Astrocyte (in vitro differentiated cells and primary cell): ENCODE measurements at places on chromosomes 1 and 21. TPM values are rescaled to one million over a fixed set of nuclear protein-coding genes. Genes with fewer than 3 reads are reported as not detected.

GRCh38 chr1:18166929-18167328 lies 59.3 kb downstream of the IGSF21 start:
- no peak for DNase-seq

- DNase-seq = peak; percentile 72
Measured at GRCh38 chr1:230153641-230154296, 86.7 kb downstream of the GALNT2 start.

DNA sequence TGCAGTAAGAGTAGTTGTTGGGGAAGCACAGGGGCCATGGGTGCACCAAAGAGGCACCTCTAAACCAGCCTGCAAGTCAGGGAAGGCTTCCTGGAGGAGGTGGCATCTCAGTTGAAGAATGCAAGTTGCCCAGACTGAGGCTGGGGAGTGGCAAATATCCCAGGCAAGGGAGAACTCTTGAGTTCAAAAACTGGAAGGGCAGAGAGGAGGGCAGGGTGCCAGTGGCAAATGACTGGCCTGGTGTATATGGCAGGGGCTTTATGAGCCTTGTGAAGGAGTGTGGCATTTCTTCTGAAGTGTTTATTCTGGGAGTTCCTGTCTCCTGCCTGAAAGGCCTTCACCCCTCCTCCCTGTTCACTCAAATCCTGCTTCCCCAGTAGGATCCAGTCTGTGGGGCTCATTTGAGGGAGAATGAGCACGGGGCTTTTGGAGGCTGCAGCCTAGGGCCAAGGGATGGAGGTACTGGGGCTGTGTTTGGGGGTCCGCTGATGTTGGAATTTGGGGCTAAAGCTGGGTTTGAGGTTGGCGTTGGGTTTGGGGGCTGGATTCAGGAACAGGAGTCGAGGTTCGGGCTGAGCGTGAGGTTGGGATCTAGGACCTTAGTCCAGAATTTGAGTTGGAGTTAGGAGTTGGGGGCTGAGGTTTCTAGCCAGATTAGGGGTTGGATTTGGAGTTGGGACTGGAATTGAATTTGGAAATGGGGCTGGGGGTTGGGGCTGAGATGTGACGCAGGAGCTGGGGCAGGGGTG lies at the start of gene TMEM125:
TSS of gene TMEM125 (plus strand) at position 357 of the 749 bp plus-strand sequence. CDS start 2,740 bp downstream, outside the sequence.
- DNase-seq = no peak

DNA sequence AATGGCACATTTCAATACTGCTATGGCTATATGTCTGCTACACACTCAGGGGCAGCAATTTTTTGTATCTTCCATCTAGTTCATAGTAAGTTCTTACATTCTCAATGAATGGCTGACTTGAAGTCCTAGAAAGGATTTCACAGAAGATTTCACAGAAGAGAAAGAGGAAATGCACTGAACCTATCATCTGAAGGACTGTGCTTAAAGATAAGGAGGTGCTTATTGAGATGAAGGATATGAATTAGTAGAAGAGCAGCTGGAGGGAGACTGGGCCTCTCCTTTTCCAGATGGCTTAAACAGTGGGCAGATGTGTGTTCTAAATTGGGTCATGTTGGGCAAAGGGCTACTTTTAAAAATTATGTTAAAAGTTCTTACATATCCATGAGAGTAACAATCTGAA lies 14.6 kb downstream of the ADAR start:
- DNase-seq = no peak

DNA sequence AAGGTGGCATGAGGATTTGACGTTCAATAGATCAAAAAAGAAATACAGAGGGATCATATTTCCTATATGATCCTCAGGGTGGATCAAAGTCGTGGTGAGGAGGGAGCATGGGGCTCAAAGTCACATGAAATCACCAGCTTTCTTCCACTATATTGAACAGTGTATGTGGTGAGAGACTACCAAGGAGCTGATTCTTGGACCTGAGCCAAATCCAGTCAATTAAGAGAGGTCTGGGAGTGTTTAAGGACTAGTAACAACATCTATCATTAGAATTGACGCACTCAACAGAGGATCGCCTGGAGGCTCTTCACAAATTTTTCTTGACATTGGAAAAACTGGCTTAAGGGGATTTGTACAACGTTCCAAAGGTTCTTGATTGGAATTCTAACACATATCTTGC lies 267.7 kb upstream of the PROX1 start:
- no peak for DNase-seq

- no peak for DNase-seq
Measured at GRCh38 chr1:4058706-4059105, 158.6 kb upstream of the C1orf174 start.

GRCh38 chr21:45341779-45342178 lies 54.1 kb upstream of the POFUT2 start:
- DNase-seq = peak; percentile 44

- DNase-seq = no peak
Measured at GRCh38 chr21:27803571-27803970, 836.7 kb upstream of the ADAMTS5 start.

- no peak for DNase-seq
Measured at GRCh38 chr1:117136749-117137148, 15.2 kb upstream of the TRIM45 start.

DNA sequence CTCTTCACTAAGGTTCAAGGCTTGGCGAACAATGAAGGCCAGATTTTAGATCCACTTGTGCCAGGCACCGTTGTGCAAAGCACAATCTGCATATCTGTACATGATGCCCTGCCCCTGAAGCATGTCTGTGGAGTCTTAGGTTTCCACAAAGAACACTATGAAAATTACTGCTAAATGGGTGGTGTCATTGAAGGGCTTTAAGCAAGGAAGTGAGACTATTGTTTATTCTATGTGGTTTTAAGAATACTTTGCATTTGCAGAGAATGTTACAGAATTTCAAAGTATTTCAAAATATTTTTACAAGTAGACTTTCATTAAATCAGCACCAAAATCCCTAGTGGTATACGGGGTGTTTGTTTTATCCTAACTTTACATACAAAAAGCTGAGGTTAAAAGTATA lies 8.8 kb downstream of the TSEN15 start:
- peak; percentile 41 for DNase-seq

GRCh38 chr1:87408665-87409248 lies 80.1 kb downstream of the LMO4 start:
- DNase-seq = no peak

DNA sequence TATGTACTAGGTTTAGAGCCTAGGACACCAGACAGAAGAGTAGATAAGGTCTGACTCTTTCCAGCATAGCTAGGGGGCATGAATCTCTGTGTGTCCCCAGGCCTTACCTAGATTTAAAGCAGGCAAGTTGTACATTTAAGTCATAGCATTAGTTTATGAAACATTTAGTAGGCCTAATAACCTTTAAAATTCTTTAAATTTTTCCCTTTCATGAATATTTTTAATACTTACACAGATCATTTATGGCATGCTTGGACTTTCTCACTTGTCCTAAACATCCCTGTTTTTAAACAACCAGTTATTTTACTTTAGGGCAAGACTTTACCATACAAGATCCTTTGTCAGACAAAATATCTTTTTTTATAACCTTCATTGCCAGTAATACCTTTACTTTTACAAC lies 258.4 kb upstream of the ZRANB2 start:
- DNase-seq = no peak

DNA sequence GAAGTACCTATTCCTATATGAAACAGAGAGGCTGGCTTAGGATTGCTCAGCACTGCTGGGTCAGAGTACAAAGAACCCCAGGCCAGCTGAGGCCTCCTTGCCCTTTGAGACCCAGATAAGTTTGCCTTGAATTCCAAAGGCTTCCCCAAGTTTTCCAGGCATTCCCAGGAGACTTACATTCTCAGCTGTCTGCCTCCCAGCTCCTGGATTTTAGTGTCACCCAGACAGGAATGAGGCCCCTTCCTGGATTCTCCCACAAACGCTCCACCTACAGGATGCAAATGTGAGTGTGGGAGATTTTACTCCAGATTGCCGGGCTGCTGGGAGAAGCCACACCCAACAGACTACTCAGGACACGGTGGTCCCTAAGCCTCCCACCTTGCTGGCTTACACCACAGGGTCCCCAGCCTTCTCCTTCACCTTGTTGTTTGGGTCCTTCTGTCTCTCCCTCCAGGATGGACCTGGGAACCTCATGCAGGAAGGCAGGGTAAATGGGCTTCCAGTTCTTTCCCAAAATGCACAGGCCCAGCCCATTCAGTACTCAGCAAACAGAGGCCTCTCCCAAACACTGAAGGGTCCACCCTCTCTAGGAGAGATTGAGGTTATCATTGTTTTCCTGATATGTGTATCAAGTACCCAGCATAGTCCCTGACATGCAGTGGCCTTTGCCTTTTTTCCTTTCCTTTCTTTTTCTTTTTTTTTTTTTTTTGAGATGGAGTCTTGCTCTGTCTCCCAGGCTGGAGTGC lies 10.6 kb downstream of the RHBG start:
- DNase-seq = peak; percentile 12

- peak; percentile 85 for DNase-seq
Measured at GRCh38 chr1:82449506-82450057, 648.8 kb downstream of the ADGRL2 start.

GRCh38 chr21:45533361-45533845 lies 8.8 kb downstream of the SLC19A1 start:
- DNase-seq = no peak

GRCh38 chr1:24325587-24326449 lies 6.7 kb downstream of the GRHL3 start:
- no peak for DNase-seq

GRCh38 chr1:200891774-200892157 lies 2.9 kb upstream of the INAVA start:
- no peak for DNase-seq

GRCh38 chr1:74363220-74363619 lies 128.0 kb downstream of the TNNI3K start:
- no peak for DNase-seq

DNA sequence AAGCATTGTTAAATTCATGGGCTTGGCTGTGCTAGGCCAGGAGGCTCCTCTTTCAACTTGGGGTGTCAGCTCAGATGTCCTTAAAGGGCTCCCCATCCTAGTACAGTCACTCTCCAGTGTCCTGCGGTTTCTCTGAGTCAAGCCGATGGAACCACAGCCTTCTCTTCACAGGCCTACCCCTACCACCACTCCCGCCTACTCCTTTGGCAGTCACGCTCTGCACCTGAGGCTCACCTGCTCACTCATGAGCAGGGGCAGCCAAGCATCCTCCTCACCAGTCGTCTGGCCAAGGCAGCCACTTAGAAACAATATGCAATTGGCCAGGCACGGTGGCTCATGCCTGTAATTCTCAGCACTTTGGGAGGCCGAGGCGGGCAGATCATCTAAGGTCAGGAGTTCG lies 3.6 kb downstream of the ACOT7 start:
- DNase-seq = no peak

- peak; percentile 42 for DNase-seq
Measured at GRCh38 chr1:174218983-174219382, 59.7 kb downstream of the RABGAP1L start.

GRCh38 chr1:214970016-214970415 lies 112.5 kb upstream of the KCNK2 start:
- DNase-seq = no peak

DNA sequence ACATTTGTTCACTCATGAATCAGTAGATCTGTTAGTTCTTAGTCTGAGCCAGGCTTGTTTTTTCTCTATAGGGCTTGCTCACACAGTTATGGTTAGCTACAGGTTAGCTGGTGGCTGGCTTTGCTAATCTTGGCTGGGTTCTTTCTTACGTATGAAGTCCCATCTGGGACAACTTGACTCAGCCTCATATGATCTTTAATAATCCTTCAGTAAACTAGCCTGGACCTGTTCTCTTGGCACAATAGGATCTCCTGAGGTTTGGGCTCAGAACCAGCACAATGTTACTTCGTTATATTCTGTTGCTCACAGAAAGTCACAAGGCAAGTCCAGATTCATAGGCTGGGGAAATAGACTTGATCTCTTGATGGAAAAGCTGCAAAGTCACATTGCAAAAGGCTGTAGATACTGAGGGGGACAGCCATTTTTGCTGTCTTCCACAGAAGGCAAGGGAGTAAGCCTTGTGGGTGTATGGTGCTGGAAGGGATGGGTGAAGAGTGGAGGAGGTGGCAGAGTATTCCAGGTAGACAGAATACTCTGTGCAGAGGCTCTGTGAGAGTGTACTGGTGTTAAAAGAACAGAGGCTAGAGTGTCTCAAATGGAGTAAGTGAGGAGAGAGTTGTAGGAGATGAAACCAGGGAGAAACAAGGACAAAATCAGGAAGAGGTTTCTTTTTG lies 24.4 kb downstream of the EFCAB7 start:
- peak; percentile 44 for DNase-seq

- peak; percentile 95 for DNase-seq
Measured at GRCh38 chr1:66676613-66677298, 75.5 kb upstream of the DYNLT5 start.

GRCh38 chr1:5484451-5485165 lies 507.6 kb downstream of the NPHP4 start:
- DNase-seq = no peak

DNA sequence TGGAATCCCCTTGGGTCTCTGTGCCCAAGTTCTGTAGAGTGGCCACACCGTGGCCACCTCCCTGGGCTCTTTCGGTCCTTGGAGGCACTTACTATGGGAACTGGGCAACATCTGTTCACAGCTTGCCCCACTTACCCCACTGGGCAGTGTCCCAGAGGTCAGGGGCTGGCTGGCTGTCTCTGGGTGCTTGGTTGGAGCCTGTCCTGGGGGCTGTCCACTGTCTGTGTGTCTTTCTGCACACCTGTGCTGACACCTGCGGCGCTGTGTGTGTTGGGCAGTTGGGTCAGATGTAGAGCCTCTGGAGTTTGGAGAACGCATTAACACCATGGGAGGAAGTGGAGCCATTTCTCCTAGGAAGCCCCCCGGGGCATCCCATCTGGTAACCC lies 1.3 kb upstream of the TMEM54 start:
- no peak for DNase-seq

DNA sequence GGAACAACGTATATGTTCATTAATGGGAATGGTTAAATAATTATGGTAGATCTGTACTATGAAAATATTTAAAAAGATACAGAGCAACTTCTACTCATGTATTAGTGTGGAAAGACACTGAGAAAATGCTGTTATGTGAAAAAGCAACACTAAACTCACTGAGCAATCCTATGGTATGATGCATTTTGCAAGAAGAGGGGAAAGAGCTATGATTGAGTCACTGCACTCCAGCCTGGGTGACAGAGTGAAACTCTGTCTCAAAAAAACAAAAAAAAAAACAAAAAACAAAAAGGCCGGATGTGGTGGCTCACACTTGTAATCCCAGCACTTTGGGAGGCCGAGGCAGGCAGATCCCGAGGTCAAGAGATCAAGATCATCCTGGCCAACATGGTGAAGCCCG lies 44.4 kb downstream of the ATP5PO start:
- DNase-seq = no peak

RAB42 gene
- 1.2 and 2.1 TPM in 2 replicates for total RNA-seq

RRP1 gene
- 21.1 and 24.9 TPM in 2 replicates for total RNA-seq

OLIG2 gene
- total RNA-seq = 2.5 and 2.6 TPM in 2 replicates

CRYZ gene
- total RNA-seq = 29.8 and 31.0 TPM in 2 replicates

F5 gene
- total RNA-seq = 0.10 and 0.18 TPM in 2 replicates

C4BPA gene
- total RNA-seq = not detected in 2 replicates

LAD1 gene
- total RNA-seq = 0.29 and 1.2 TPM in 2 replicates

ALG14 gene
- total RNA-seq = 6.9 and 8.1 TPM in 2 replicates

C4BPB gene
- total RNA-seq = 0.25 and 0.36 TPM in 2 replicates

TBX15 gene
- 0.07 and 0.10 TPM in 2 replicates for total RNA-seq

TRIM62 gene
- 10.8 and 11.5 TPM in 2 replicates for total RNA-seq

SAMD11 gene
- 6.0 and 9.5 TPM in 2 replicates for total RNA-seq

DCST2 gene
- total RNA-seq = 0.34 and 0.36 TPM in 2 replicates

IGSF9 gene
- total RNA-seq = 0.89 and 2.1 TPM in 2 replicates

KRTAP19-5 gene
- total RNA-seq = not detected in 2 replicates

FCN3 gene
- total RNA-seq = not detected in 2 replicates

AKT3 gene
- total RNA-seq = 62.2 and 64.5 TPM in 2 replicates

CD1E gene
- total RNA-seq = not detected in 2 replicates
